Renal cortical epithelial cell (primary cell): ENCODE measurements at places on chromosomes 16 and 17.

DNA sequence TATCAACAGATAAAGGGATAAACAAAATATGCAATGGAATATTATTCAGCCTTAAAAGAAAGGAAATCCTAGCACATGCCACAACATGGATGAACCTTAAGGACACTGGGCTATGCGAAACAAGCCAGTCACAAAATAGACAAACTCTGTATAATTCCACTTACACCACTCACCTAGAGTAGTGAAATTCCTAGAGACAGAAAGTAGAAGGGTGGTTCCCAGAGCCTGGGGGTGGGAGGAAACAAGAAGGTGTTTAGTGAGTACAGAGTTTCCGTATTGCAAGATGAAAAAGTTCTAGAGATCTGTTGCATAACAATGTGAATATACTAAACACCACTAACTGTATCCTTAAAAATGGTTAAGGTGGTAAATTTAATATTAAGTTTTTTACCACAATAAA, 10.0 kb downstream of the SPOP start:
- DNase-seq, result no peak

DNA sequence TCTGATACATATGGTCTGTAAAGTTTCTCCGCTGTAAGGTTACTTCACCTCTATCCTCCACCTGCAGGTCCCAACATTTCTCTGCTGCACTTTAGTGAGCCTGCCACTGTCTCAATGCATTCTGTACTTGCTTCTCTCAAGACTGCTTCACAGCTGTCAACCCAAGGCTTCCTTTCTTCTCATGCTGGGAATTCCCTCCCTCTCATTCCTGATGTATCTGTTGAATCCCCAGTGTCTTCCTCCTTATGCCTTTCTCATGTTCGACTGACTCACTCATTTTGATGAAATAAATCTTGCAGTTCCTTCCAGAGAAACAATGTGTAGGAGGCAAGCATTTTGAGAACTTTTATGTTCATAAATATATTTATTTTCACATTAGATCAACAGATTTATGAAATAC, 288.3 kb downstream of the CNTNAP4 start:
- DNase-seq, result no peak

DNA sequence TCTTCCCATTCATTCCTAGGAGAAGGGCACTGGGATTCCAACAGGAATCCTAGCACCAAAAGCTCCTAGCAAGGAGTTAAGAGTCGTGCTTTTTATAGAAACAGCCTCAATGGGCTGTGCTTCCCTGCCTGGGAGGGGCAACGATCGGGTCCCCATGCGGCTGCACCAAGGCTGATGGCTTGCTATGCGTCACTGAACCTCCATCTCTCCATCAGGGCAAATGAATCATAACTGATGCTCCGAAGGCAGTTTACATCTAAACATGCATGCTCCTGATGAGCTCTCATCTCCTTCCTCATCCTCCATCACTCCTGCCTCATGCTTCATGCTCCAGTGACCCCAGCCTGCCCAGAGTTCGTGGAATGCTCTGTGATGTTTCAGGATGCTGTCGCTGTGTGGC, 270.5 kb downstream of the FOXL1 start:
- no peak for DNase-seq

GRCh38 chr17:46836500-46836899, 14.9 kb upstream of the WNT9B start:
- DNase-seq, result no peak

- DNase-seq, result no peak
Observed at GRCh38 chr17:77535892-77536291, 395.1 kb downstream of the SEC14L1 start.

GRCh38 chr16:55703003-55704001, 47.5 kb downstream of the SLC6A2 start:
- DNase-seq, result peak; percentile 57

- DNase-seq, result no peak
Observed at GRCh38 chr17:11387610-11388009, 146.6 kb downstream of the SHISA6 start.

DNA sequence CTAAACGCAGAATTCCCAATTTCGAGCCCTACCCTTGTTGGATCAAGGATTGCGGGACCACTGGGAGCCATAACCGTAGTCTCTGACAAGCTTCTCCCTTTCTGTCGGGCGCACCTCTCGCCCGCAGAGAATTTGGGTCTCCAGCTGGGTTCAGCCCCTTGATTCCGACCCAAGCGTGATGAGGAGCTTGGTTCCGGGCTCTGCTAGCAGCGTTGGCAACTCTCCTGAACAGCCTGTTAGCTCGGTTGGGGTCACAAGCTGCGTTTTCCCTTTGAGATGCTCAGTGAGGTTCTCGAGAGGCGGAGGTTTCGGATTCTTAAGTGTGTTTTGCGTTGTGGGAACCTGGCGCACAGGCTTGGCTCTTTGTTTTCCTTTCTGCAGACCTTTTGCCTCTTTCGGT, 655 bp downstream of the ATXN1L start:
- DNase-seq, result peak; percentile 22

DNA sequence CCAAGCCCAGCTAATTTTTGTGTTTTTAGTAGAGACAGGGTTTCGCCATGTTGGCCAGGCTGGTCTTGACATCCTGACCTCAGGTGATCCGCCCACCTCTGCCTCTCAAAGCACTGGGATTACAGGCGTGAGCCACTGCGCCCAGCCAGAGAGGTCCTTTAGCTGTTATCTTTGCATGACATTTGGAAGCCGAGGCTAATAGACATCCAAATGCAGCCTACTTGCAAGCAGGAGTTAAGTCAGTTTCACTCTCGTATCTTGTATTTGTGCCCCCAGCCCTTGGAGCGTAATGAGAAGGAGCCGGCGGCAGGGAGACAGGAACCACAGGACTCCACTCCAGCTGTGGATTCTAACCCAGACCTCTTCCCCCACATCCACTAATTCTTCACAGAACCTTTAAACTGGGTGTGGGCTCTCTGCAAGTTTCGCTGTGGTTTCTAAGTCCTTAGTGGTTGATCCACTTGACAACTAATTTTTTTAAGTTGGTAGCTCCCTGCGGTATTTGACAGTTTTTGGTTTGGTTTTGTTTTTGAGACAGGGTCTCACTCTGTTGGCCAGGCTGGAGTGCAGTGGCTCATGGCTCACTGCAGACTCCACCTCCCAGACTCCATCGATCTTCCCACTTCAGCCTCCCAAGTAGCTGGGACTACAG, 3.1 kb upstream of the CYTH1 start:
- no peak for DNase-seq

DNA sequence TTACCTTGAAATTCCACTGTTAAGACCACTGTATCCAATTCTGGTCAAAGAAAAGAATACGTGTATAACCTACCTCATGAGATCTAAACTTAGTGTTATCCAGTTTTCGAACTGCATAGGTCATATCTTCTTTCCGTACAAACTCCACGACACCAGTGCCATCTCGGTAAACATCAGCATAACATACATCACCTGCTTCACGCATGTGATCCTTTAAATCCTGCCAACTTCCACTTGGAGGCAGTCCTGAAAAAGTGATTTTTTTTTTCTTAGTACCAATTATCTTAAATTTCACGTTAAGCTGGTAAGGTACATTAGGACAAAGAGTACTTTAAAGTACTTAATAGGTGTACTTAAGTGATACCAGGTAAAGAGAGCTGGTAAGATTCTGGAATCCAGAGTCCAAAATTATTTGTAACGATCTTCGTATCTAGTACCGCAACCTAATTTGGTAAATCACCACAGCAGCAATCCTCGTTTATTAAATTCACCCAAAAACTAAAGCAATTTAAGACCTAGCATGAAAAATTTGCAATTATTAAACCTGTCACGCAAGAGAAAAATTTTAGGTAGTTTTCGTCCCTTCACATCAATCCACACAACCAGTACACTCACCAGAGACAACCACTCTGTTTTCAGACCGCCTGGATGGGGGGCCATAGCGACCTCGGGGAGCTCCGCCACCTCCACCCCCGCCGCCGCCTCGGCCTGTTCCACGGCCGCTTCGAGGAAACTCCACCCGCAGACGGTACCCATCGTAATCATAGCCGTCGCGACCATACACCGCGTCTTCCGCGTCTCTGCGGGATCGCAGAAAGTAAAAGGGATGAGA, 1.1 kb downstream of the SRSF1 start:
- DNase-seq, result no peak

- no peak for DNase-seq
Observed at GRCh38 chr17:68310152-68310551, 18.9 kb downstream of the ARSG start.

- DNase-seq, result no peak
Observed at GRCh38 chr16:5393070-5393469, 295.5 kb upstream of the EEF2KMT start.

DNA sequence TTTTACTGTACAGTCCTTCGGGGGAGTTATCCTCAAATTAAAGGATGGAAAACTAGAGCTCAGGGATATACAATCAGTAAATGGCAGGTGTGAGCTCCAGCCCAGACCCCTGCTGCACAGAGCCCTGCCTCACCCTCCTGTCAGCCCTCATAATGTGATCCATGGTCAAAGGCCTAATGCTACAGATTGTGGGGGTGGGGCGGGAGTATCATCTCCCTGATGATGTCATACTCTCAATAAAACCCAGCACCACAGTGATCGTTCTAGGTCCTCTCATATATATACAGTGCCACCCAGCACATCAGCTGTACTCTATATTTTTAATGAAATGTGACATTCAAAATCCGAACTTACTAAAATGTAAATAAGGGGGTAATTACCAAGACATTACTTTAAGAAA, 61.5 kb downstream of the SLC39A11 start:
- no peak for DNase-seq

DNA sequence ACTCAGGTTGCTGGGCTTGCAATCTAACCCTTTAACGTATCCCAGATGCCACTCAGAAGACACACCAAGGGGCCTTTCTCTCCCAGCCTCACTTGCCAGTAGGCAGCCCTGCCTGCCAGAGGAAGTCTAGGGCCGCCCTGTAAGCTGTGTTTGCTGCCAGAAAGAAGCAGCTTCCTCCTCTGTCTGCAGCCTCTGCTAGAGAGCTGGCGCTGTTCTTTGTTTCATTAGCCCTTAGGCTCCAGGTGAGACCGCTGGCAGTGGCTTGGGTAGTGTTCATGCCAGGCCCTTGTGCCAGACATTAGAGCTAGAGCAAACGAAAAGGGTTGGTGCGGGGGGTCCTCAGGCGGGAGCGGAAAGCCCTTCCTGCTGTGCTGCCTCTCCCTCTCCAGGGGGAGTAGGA, 8.9 kb downstream of the CTRL start:
- no peak for DNase-seq

GRCh38 chr17:12756786-12757185, 32.5 kb upstream of the ARHGAP44 start:
- DNase-seq, result no peak
